Stimulated activated CD8-positive, alpha-beta memory T cell treated with anti-CD3 and anti-CD28 coated beads, Interleukin-7, amount 100 ng/mL, for 1 hour (primary cell): ENCODE measurements at places on chromosomes 7 and 10.

DNA sequence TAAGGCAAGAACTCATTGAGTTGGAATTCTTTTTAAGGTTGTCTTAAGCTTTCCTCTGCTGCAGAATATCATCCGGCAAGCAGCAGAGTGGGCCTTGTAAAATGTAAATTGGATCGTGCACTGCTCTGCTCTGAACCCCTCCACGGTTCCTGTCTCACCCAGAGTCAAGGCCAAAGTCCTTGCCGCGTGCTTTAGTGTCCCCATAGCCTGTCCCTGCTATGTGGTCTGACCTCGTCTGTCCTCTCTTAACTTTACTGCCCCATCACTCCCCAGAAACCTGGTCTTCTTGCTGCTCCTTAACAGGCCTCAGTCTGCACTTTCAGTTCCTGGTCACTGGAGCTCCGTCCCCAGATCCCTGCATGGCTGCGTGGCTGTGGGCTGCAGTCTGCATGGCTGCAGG is 121.6 kb upstream of the SDK1 start:
- no peak for DNase-seq

GRCh38 chr10:34228066-34228465 is 587.0 kb downstream of the PARD3 start:
- DNase-seq, result no peak

GRCh38 chr7:107353701-107354100 is 116.2 kb upstream of the GPR22 start:
- DNase-seq, result no peak

DNA sequence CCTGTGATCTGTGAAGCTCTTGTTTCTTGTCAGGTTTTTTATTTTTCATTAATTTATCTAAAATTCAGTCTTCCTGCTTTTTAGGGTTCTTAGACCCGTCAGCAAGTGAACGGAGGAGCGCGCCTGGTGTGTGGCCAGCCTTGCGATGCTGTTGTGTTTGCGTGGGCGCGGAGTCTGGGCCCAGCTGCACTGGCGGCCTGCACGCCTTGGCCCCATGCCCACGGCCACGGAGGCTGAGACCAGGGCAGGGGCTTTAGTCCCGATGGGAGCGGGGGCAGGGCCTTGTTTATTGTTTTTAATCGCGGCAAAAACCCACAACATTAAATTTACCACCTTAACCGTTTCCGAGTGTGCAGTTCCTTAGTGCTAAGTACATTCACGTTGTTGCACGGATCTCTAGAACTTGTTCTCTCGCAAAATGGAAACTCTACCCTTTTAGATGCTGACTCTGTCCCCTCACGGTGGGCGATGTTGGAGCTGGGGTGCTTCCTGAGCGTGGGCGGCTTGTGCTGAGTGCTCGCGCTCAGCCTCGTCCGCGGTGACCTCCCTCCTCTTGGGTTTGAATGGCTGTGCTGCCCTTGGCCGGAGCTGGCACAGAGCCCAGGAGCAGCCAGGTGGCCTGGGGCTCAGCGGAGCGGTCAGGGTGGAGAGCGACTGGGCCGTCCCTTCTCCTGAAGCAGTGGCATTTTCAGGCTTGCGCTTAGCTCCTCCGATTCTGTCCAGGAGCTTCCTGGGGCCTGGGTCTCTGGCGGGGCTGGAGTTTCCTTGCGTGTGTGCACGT is 69.1 kb downstream of the INPP5A start:
- no peak for DNase-seq

DNA sequence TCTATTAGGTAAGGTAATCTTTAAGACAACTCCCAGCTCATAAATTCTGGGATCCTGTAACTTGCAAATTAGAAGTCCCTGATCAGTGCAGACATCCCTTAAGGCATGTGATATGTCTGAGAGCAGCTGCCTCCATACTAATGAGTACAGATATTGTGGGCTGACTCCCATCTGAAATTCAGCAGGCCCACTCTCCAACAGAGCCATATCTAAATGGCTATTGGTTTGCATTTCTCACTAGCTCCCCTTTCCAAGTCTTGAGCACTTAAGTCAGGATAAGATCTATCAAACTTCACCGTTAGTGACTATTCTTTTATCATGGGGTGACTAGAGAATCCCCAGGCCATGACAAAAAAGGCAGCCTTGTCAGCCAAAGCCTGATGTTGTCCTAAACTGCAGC is 785.4 kb downstream of the IPMK start:
- DNase-seq, result no peak

- no peak for DNase-seq
Measured at GRCh38 chr7:131354390-131354789, 26.7 kb downstream of the MKLN1 start.

DNA sequence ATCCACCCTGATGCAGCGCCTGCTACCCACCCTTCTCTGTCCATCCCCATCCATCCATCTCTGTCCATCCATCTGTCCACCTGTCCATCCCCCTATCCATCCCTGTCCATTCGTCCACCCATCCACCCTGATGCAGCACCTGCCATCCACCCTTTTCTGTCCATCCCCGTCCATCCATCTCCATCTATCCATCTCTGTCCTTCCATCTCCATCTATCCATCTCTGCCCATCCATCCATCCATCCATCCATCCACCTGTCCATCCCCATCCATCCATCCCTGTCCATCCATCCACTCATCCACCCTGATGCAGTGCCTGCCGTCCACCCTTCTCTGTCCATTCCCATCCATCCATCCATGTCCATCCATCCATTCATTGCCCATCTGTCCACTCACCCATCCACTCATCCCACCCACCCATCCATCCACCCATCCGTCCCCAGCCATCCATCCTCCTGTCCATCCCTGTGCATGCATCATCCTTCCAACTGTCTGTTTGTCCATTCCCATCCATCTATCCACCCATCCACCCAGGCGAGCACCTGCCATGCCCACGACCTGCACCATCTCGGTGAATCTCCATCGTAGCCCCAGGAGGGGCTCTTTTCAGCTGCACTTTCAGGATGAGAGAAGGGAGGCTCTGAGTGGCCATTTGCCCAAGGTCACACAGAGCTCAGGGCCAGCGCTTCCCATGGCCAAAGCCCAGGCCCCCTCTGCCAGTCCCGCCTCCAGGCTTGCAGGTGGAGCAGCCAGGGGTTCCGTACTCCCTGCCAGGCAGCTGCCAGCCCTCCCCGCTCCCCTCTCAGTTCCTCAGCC is 137.4 kb downstream of the LHPP start:
- DNase-seq, result no peak

- DNase-seq, result no peak
Measured at GRCh38 chr7:33356336-33356735, 227.0 kb downstream of the BBS9 start.

DNA sequence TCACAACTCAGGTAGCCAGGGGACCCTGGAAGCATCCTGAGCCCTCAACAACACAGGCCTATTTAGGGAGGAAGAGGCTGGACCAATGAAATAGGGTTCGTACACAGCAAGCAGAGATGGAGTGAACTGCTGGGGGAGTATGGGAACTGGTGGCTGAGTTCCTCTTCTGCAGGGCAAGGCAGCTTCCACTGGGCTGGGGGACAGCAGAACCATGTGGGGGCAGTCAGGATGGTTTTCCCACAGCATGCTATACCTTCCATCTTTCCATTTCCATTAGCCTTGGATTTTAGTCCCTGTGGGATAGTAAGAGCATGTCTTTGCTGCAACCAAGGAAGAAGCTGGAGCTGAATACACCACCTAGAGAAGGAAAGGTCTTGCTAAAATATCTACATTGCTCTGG is 370.6 kb downstream of the CCSER2 start:
- DNase-seq, result no peak

- no peak for DNase-seq
Measured at GRCh38 chr7:144641389-144642044, 194.3 kb downstream of the TPK1 start.

- no peak for DNase-seq
Measured at GRCh38 chr10:77317221-77317620, 320.4 kb downstream of the KCNMA1 start.

- DNase-seq, result no peak
Measured at GRCh38 chr7:87833130-87833529, 43.0 kb downstream of the SLC25A40 start.

DNA sequence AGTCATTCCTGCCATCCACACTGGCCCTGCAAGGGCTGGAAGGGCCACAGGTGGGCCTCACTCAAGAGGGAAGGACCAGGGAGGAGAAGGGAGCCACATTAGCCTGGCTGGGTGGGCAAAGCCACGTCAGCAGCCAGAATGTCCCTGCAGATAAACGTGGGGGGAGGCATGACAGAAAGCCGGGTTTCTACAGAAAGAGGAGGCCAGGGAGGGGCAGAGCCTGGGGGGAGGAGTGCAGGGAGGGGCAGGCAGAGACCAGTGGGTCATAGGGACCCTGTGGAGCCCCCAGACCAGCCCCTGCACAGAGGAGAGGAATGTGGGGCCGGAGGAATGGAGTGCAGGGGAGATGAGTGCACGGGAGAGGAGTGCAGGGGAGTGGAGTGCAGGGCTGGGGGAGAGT is 590.2 kb downstream of the PTPRN2 start:
- DNase-seq, result no peak

DNA sequence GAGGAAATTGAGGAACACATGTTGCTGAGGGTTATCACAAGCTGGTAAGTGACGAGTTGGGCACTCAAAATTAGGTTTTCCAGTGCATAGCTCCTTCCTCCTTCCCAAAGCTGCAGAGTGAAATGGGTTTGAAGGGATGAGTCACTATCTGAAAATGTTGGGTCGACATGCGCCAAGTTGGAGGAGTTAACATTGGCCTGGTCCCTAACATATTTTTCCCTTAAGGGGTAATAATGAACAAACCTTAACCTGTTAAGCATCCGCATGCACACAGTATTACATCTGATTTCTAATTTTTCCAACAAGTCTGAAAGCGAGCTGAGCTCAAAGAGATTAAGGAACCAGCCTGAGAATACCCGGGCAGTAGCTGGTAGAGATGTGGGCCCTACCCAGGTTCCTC is 20.7 kb upstream of the TECTB start:
- no peak for DNase-seq

- DNase-seq, result no peak
Measured at GRCh38 chr7:107166736-107167426, 1.9 kb upstream of the HBP1 start.

DNA sequence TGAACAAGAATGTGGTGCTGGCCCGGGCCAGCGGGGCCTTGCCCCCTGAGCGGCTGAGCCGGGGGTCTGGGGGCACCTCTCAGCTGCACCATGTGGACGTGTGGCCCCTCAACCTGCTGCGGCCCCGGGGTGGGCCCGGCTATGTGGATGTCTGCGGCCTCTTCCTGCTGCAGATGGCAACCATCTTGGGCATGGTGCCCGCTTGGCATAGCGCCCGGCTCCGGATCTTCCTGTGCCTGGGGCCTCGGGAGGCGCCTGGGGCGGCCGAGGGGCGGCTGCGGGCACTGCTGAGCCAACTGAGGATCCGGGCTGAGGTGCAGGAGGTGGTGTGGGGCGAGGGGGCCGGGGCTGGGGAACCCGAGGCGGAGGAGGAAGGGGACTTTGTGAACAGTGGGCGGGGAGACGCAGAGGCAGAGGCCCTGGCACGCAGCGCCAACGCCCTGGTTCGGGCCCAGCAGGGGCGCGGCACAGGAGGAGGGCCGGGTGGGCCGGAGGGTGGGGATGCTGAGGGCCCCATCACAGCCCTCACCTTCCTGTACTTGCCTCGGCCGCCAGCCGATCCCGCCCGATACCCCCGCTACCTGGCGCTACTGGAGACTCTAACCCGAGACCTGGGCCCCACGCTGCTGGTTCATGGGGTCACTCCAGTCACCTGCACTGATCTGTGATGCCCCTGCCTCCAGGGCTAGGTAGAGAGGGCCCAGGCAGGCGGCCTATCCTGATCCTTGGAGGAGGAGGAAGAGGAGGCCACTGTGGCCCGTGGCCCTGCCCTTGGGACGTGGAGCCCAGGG is 1.1 kb upstream of the TRIP6 start:
- no peak for DNase-seq

DNA sequence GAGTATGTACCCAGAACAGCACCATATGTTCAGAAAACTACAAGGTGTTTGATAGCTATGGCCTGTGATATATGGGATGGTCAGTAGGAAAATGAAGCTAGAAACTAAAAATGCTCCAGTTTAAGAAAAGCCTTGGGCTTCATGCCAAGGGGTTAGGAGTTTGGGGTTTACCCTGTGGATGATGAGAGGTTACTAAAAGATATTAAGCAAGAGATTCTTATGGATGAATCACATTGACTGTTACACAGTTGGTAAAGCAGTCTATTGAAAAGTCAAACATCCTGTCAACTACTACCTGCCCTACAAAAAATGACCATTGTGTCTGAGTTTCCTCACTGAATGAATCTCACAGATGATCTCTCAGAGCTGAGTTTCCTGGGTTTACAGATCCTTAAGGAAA is 166.2 kb upstream of the INHBA start:
- no peak for DNase-seq

GRCh38 chr7:4763091-4763793 is 12.2 kb upstream of the AP5Z1 start:
- DNase-seq, result no peak

GRCh38 chr10:4043897-4044665 is 259.1 kb upstream of the KLF6 start:
- DNase-seq, result no peak

GRCh38 chr7:75649462-75649861 is 89.3 kb downstream of the HIP1 start:
- DNase-seq, result no peak

DNA sequence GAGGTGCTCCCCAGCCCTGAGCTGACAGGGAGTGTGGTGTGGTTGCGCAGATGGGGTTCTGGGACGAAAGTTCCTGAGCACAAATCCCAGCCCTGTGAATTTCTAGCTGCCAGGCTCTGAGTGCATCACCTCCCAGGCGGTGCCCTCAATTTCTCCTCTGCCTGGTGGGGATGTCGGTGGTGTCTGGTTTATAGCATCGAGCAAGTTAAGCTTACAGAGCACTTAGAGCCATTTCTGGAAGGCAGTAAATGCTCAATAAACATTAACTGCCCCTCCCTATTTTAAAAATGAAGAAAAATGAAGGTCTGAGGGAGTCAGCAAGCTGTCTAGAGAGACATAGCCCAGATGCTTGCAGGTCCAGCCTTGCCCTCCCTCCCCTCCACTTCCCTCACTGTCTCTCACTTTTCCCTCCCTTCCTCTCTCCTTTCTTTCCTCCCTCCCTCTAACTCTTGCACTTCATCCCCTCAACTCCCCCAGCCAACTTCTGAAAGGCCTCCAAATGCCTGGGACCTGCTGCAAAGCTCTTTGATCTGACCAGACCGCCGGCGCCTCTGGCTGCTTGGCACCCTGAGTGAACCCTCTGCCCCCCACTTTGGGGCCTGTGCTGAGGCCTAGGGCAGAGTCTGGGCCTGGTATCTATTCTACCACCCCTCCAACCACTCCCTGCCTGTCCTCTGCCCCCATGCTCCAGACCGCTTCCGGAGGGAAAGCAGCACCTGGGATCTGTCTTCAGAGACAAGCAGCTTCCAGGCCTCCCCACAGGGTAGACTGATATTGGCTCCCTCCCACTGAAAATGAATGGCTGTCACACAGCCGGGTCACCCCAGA is 438.3 kb downstream of the RPS24 start:
- DNase-seq, result no peak

GRCh38 chr10:64039198-64039597 is 518.0 kb downstream of the REEP3 start:
- DNase-seq, result no peak
